Smooth muscle cell of the brain vasculature (primary cell): ENCODE measurements at places on chromosomes 7 and 10.

DNA sequence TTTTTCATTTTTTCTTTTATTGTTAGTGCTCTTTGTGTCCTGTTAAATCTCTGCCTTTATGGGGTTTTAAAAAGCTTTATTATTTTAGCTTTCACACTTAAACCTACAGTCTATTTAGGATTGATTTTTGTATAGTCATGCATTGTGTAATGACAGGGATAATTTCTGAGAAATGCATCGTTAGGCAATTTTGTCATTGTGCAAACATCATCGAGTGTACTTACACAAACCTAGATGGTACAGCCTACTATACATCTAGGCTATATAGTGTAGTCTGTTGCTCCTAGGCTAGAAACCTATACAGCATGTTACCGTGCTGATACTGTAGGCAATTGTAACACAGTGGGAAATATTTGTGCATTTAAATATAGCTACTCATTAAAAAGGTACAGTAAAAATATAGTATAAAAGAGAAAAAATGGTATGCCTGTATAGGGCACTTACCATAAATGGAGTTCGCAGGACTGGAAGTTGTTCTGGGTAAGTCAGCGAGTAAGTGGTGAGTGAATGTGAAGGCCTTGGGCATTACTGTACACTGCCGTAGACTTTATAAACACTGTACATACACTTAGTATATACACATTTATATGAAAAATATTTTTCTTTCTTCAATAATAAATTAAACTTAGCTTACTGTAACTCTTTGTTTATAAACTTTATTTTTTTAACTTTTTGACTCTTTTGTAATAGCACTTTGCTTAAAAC, 16.0 kb downstream of the UBE2D1 start:
- DNase-seq = no peak

DNA sequence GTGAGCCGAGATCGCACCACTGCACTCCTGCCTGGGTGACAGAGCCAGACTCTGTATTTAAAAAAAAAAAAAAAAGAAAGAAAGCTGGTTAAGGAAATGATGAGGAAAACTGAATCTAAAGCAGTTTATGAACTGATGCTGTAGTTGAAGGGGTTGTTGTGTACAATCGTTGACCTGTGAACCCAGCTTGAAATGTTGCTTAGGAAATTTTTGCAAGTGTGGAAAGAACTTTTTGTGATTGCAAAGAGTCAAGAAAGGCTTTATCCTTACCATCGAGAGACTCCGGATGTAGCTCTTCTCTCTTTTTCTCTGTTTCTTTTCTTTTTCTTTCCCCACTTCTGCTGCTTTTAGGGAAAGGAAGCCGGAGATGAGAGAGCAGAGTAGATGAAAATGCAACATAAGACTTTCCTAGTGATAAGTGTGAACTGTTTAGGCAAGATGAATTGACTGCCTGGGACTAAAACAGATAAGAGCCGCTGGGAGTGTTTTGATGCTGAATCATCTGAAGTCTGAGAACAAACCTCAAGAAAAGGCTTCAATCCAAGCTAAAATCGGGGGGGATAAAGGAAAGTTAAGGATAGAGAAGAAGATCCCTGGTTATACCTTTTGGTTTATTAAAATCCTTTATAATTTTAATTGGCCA, 69.0 kb downstream of the TAF3 start:
- no peak for DNase-seq

DNA sequence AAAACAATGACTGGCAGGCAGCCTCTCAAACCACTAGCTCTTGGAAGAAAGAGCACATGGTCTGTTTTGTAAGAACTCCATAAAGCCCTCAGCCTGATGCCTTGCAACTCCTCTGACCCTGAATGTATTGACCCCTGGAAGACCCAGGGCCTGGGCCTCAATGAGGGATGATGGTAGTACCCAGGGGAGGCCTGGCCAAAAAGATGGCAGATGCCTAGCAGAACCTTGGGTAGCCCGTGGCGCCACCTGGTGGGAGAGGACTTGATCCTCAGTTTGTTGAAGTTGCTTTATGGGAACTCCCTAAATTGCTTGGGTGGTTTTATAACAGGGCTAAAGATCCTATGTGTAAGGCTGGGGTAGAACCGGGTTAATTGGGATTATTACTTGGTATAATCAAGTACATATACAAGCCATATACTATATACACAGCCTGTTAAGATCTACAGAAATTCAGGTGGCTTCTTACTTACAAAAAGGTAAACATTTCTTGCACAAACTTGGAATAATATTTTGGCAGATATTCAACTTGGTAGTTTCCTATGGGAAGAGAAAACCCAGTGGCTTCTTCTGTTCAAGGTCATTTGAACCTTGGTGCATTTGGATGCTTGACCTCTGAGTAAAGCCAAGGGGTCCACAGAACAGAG, 95.8 kb upstream of the CACUL1 start:
- no peak for DNase-seq

DNA sequence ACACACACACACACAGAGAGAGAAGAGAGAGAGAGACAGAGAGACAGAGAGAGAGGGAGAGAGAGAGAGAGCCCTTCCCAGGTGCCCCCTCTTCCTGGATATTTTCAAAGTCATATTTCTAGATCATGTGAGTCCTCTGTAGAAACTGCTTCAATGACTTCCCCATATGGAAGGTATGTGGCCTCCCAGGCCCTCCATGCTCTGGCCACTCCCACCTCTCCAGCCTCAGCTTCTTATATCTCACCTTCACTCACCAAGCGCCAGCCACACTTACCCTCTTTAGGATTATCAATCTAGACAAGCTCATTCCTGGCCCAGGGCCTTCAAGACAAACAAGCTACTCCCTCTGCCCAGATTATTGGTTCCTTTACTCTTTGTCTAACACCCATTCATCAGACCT, 259.7 kb downstream of the MTERF1 start:
- no peak for DNase-seq

DNA sequence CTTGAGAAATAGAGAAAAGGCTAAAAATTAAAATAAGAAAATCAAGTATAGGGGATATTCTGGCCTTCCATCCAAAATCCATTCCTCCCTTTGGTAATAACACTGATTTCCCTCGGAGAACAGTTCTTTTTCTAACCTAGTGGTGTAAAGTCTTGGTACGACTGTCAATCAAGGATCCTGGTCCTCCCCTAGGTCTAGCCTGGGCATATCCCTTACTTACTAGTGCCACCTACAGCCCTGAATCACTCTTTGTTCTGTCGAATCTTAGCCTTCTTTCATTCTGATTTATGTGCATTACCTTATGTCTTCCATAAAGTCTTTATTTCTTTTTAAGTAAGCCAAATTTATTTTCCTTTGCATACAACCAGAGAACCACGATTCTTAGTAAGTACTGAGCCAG, 298.7 kb upstream of the LRRTM3 start:
- peak; percentile 12 for DNase-seq

DNA sequence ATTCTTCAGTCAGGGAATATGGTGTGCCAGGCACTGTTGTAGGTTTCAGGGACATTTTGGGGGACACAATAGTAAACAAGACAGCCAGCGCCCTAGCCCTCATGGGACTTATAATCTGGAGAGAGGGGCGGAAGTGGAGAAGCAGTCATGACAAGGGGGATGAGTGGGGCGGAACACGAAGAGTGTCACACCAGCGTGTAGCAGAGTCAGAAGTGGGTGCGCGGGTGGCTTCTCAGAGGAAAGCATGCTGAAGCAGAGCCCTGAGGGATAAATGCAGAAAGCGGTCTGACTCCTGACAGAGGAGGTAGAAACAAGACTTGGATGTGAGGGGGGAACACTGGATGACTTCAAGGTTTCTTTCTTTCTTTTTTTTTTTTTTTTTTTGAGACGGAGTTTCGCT, 160.3 kb upstream of the LYZL2 start:
- DNase-seq = no peak

GRCh38 chr7:16648551-16648950, 2.6 kb downstream of the BZW2 start:
- DNase-seq = no peak

GRCh38 chr7:27345164-27345887, 102.7 kb downstream of the EVX1 start:
- no peak for DNase-seq

GRCh38 chr7:29806208-29806994, at the start of gene WIPF3:
TSS of gene WIPF3 (plus strand) at chr7:29806508. CDS start at chr7:29834725, 28,217 bp downstream.
- no peak for DNase-seq

- no peak for DNase-seq
These were observed 901.7 kb downstream of the KCNMA1 start for GRCh38 chr10:76735866-76736265.

- DNase-seq = no peak
These were observed 67.0 kb upstream of the PRLHR start for GRCh38 chr10:118662228-118663035.

- DNase-seq = no peak
These were observed 45.5 kb downstream of the TNPO3 start for GRCh38 chr7:129009437-129009836.

DNA sequence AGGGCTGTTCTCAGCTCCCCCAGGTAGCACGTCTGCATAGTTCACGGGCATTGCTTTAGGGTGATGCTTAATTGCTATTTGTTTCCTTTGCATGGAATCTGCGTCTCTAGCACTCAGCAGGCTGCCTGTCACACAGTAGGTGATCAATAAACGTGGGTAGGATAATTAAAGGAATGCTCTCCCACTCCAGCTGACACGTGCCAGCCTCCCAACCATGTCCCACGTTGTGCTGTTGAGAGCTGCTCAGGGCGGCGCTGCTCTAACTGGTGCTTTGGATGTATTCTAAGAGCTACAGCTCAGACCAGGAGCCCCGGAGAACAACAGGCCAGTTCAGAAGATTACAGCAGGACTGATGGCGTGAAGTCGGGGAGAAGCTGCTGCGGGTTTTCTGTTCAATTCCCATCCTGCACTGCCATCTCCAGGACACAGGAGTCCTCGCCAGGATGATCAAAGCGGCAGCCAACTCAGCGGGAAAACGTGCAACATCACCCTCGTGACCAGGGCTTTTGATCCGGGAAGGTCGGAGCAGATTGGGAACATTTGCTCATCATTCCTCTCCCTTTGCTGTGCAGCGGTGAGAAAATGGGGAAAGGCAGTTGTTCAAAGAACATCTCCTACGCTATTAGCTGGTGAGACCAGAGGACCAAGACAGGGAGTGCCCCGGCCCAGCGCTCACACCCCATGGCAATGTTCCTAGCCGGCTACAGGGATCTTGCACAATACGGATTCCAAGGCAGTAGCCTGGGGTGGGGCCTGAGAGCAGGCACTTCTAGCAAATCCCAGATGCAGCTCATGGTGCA, 50.5 kb upstream of the FOXK1 start:
- DNase-seq = peak; percentile 82

GRCh38 chr7:79268730-79269129, 184.7 kb downstream of the MAGI2 start:
- no peak for DNase-seq

- DNase-seq = no peak
These were observed 17.1 kb downstream of the PDLIM1 start for GRCh38 chr10:95273393-95274312.

DNA sequence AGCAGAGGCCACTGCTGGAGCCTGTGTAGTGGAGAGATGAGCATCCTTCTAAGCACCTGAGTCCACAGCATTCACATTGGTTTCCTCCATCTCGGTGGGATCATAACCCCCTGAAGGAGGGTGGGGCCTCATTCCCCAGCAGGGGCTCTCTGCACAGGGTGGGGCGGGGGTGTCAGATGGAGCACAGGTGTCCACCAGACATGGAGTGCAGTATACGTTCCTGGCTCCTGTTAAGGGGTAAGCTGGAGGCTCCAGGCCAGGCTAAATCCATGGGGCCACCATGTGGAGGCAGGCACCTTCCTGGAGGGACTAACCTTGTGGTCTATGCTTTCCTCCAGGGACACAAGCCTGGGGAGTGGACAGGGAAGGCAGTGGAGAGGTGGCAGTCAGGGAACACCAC, 252.6 kb downstream of the GRID1 start:
- DNase-seq = no peak

GRCh38 chr7:101146-102046, 91.0 kb upstream of the FAM20C start:
- no peak for DNase-seq

GRCh38 chr10:92897916-92898315, 49.6 kb downstream of the EXOC6 start:
- DNase-seq = no peak

GRCh38 chr10:35855155-35855947, 213.3 kb upstream of the FZD8 start:
- no peak for DNase-seq

DNA sequence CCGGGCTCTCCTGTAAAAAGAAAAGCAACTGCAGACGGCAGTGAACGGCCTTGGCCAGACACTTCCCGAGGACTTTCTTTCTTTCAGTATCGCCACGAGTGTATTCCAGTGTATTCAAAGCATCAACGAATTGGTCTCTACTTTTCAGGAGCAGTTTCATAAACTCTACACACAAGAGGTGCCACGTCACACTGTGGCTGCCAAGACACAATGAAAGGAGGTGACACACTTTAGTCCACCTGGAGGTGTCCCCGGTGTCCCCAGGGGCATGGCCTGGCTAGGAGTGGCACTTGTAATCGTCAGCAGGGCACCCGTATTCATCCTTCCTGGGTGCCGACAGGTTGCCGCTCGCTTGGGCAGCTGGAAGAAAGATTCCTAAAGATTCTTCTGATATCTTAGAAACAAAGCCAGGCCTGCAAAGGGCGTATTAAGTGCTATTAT, 5.0 kb downstream of the TNS3 start:
- DNase-seq = no peak

GRCh38 chr10:45438466-45439090, 64.6 kb downstream of the ALOX5 start:
- no peak for DNase-seq

- DNase-seq = no peak
These were observed 758.6 kb upstream of the ZWINT start for GRCh38 chr10:57119684-57120083.

- no peak for DNase-seq
These were observed 132.8 kb downstream of the ELFN1 start for GRCh38 chr7:1802899-1803298.

DNA sequence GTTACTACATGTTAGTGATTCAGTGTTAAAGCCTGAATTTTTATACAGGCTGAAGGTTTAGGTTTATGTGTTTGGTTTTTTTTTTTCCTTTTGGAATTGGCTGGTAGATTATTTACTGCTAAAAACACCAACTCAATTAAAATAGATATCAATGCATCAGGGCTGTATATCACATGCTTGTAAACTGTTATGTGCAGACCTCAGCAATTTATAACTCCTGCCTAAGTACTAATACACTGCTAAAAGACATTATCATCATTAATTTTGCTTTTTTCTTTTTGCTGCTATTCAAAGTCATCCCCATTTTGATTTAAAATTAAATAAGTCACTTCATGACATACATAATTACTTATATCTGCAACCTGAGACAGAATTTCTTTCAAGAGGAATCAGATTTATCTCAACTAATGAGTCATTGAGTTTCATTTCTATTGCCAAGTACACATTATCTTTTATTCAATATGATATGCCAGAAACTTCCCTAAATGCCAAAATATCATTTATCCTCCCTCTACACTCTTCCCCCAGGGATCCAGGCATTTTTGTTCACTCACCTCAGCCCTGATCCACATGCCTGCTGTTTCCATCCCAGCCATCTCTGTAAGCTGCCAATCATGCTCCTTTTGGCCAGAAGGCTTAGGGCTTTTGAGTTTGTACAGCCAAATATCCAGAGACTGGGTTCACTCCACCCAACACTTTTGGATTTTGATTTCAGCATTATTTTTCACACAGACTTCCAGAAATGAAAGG, 98.5 kb downstream of the POLR1F start:
- DNase-seq = no peak

- DNase-seq = no peak
These were observed 223.8 kb downstream of the PLXDC2 start for GRCh38 chr10:20040012-20040411.

GRCh38 chr10:100826661-100826982, 81.2 kb downstream of the PAX2 start:
- no peak for DNase-seq
